ENCODE measurements at places on chromosomes 11 and 22.

DNA sequence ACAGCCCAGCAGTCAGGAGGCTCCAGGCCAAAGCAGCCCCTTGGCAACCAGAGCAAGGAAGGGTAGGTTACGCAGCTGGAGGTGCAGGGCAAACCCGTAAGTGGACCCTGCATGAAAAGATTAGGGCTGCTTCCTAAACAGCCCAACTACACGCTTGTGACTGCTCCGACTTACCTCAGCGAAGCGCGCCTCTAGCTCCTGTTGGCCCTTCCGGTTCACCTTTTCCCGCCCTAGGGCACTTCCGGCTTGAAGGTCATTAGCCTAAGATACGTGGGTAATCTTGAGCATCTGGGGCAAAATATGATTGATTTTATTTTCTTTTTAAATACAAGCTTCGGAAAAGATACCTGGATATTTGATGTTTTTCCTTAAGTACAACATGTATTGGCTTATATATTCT is at the start of gene CCDC73:
CCDC73 (minus strand) TSS at position 224 of the 400 bp plus-strand sequence. CDS start 34,419 bp downstream, outside the sequence.
- no peak for DNase-seq

DNA sequence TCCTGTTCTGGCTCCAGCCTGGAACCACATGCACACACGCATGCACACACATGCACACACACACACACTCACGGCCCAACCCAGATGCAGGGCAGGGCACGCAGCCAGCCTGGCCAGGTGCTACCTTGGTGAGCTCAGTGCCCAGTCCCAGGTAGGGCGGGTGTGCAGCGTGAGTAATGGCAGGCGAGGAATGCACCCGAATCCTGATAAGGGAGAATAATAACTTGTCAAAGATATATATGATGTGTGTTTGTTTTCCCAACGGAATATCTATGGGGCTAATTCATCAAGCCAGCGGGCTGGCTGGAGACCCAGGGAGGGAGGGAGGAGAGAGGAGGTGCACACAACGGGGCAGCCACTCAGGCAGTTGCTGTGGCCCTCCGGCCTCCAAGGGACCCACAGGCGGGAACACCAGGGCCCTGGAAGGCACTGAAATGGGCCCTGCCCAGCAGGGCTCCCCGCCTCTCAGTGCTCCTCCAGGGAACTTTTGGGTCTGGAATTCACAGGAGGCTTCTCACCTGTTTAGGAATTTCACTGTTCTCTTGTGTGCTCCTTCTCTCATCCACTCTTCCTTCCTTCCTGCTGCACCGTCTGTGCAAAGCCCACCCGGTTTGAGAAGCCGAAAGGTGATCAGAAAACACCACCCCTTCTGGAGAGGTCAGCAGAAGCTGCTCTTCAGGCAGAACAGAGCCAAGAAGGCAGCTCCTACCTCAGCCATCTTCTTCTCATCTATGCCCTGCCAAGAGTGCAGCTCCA is 79.0 kb downstream of the BUD13 start:
- DNase-seq: no peak

GRCh38 chr11:70367071-70367470 is 31.3 kb upstream of the CTTN start:
- no peak for DNase-seq

DNA sequence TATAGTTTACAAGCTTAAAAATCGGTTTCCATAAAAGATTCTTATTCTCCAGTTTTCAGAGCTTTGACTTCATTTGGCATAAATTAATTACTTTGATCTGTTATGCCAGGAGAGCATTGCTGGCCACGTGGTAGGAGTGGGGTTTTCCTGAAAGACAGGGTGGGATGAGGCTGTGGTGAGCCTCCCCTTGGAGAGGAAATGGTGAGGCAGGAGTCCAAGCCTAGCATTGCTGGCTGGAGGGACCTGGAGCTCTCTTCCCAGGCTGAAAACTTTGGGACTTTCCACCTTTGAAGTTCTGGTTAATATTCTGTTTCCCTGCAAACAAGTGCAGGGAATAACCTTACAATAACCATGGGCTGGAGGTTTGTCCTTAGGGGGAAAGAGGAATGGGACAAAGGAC is 21.1 kb upstream of the CSF2RB start:
- DNase-seq: no peak

Data from effector CD4-positive, alpha-beta T cell (primary cell).